ENCODE measurements at places on chromosomes 11 and 22.

GRCh38 chr11:12019866-12020416, 11.5 kb upstream of the DKK3 start:
- DNase-seq: no peak

- DNase-seq: no peak
These were observed 78.8 kb upstream of the PRODH start for GRCh38 chr22:19014886-19015285.

- DNase-seq: no peak
These were observed 55.9 kb downstream of the BTG4 start for GRCh38 chr11:111456086-111456858.

GRCh38 chr11:105829084-105829483, 193.0 kb downstream of the MSANTD4 start:
- DNase-seq: peak; percentile 25

DNA sequence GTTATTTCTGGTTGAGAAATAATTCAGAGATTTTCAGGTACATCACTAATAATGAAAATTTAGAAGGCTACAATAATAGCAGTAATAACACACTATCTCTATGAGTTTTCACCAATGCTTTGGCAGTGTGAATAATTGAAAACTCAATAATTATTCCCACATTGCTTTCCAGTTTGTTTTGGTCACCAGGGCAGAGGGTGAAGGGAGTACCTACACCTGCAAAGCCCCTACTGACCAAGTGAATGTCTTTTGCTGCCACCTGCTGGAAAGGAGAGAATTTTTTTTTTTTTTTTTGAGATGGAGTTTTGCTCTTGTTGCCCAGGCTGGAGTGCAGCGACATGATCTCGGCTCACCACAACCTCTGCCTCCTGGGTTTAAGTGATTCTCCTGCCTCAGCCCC, 3.2 kb downstream of the NELL1 start:
- no peak for DNase-seq

- no peak for DNase-seq
These were observed 3929.2 kb upstream of the OR11H1 start for GRCh38 chr22:11598492-11599440.

GRCh38 chr22:29663180-29663821, 56.5 kb upstream of the CABP7 start:
- DNase-seq: no peak

- no peak for DNase-seq
These were observed 7.6 kb downstream of the POU2AF2 start for GRCh38 chr11:111253131-111253530.

GRCh38 chr22:43388420-43388851, 23.4 kb upstream of the MPPED1 start:
- DNase-seq: no peak

DNA sequence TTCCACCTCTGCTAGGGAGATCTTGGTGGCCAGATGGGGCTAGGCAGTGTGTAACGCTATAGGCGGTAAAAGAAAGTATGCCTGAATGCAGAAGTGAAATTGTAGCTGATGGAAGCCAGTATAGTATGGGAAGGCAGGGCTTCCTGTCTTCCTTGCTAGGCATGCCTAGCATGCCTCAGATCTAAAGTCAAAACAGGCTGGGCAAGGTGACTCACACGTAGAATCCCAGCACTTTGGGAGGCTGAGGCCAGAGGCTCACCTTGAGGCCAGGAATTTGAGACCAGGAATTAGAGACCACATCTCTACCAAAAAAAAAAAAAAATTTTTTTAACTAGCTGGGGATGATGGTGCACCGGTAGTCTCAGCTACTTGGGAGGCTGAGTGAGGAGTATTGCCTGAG, 281.7 kb upstream of the MTNR1B start:
- no peak for DNase-seq

DNA sequence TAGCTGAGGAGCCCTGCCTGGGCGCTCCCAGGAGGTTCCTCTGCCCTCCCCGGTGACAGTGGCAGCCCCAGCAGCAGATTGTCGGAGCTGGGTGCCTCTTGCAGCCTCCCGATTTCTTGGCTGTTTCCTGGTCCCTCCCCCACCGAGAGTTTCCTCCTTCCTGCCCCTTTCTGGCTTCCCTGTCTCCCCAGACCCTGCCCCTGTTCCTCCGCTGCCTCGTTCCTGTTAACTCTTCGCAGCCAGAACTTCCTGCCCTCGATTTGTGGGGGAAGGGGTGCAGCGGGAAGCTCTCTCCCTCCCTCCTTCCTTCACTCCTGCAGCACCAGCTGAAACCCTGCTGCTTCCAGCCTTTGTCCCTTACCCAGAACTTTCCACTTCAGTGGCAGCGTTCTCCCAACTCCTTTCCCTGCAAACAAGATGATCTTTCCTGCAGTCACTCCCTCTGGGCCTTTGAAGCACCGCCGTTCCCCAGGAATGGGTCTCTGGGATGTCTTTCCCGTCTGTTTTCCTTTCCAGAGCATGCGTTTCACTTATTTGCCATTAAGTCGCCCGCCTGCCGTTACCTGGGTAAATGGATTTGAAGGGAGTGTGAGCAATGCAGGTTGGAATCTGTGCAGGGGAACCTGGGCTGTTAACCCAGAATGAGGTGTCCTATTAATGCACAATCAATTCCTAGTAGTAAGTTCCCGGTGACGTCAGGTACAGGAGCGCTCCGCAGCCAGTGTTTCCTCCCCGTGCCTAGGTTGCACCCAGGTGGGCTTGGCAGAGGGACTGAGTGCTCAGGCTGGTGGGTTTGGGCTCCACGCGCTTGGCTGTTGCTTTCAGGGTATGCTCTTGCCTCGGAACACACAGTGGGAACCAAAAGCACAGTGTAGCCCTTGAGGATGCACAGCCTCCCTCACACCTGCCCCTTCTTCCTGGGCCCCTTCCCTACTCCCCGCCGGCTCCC, 4.3 kb downstream of the GRK2 start:
- DNase-seq: no peak

- no peak for DNase-seq
These were observed 65.1 kb downstream of the SLC22A12 start for GRCh38 chr11:64655941-64656601.

DNA sequence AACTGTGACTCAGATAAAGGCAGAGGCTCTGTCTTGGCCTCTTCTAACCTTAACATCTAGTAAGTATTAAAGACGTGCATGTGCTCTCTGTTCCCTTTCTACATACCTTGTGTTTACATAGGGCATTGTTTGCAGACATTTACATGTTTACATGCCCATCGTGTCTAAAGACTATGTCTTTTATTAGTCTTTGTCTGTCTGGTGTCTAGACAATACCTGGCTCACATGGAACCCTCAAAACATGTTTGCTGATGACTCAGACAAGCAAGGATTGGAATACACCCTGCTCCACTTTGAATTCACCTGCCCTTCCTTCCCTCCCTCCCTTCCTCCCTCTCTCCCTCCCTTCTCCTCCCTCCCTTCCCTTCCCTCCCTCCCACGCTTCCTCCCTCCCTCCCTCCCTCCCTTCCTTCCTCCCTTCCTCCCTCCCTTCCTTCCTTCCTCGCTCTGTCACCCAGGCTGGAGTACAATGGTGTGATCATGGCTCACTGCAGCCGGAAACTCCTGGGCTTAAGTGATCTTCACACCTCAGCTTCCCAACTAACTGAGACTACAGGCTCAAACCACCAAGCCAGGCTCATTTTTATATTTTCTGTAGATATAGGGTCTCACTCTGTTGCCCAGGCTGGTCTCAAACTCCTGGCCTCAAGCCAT, 23.7 kb upstream of the SORL1-AS1 start:
- no peak for DNase-seq

DNA sequence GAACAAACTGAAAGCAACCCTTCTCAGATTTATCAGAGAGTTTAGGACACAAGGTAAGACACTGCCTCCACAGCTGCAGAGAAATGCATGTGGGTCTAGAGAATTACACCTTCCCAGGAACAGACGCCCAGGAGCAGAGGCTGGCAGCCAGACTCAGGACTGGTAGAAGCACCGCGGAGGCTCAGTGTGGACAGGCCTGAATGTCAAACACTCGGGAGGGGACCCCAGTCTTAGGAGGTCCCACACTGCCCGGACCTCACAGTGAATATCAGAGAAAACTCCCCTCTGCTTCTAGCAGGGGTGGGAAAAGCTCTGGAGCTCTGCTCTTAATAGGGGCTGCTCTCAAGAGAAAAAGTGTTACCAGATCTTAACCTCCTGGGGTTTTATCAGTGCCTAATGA, 952.7 kb downstream of the BRD1 start:
- no peak for DNase-seq

GRCh38 chr11:15663777-15664218, 549.1 kb downstream of the INSC start:
- no peak for DNase-seq

GRCh38 chr11:86489442-86489841, 114.8 kb downstream of the CCDC81 start:
- no peak for DNase-seq

Data from GM12864 (cell line).